ENCODE measurements at places on chromosomes 12 and 14.

DNA sequence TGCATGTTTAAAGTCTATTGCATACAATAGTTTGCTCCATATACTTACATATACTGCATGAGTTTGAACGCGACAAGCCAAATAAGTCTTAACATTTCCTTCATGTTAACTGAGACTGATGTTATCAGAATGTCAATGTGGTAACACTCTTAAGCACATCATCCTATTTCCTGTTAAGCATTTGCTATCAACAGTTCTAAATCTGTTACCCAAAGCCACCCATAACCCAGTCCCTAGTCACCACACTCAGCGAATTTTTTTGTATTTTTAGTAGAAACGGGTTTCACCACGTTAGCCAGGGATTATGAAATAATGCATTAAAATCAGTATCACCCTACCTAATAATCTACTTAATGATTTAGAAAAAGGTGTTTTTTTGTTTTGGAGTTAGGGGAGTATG is 39.4 kb downstream of the HNRNPC start:
- DNase-seq: no peak

GRCh38 chr14:55274146-55274545 is 2.9 kb downstream of the FBXO34 start:
- DNase-seq: no peak

DNA sequence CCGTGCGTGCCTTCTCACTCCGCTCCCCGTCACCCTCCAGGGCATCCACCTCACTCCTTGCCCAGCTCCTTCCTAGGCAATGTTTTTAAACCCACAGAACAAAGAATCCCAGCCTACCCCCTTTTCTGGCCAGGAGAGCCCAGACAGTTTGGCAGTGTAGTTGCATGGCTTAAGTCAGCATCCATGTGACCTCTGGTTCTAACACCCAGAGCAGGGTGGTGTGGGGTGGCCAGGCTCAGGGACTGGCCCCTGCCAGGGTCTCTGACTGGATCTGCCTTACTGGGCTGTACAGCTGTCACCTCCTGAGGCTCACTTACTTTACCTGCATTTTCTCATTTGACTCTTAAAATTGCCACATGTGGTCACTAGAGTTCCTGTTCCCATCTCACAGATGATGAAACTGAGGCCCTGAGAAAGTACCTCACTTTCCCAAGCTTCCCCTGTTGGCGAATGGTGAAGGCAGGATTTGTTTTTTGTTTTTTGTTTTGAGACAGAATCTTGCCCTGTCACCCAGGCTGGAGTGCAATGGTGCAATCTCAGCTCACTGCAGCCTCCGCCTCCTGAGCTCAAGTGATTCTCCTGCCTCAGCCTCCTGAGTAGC is 18.3 kb downstream of the SDS start:
- DNase-seq: no peak

- DNase-seq: no peak
Observed at GRCh38 chr14:98226411-98226810, 1045.6 kb downstream of the BCL11B start.

DNA sequence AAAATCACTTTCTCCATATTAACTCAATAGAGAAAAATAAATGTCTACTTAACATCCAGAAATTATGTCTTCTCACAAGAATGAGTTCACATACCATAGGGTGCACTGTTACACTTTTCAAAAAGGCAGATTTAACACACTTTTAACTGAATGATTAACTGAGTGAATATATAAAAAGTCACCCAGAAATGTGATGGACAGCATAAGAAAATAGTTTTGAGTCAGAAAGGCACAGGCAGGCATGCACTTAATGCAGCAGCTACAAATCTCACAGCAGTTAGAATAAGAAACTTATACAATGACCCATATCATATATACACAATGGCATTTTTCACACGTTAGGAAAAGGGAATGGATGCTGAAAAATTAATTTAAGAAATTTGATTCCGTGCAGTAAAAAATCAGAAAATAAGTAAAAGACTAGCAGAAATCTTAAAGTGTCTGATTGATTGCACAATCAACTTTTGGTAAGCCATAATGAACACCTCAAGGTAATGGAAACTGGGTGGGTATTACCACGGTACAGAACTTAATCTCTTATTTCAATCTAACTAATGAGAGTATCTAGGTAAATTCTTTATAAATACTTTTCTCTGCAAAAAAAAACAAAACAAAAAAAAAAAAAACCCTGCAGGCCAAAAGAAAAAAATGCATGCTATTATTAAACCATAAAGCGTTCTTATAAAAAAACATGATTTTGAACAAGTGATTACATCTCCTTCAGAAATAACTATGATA is 3.5 kb downstream of the MED13L start:
- DNase-seq: no peak

DNA sequence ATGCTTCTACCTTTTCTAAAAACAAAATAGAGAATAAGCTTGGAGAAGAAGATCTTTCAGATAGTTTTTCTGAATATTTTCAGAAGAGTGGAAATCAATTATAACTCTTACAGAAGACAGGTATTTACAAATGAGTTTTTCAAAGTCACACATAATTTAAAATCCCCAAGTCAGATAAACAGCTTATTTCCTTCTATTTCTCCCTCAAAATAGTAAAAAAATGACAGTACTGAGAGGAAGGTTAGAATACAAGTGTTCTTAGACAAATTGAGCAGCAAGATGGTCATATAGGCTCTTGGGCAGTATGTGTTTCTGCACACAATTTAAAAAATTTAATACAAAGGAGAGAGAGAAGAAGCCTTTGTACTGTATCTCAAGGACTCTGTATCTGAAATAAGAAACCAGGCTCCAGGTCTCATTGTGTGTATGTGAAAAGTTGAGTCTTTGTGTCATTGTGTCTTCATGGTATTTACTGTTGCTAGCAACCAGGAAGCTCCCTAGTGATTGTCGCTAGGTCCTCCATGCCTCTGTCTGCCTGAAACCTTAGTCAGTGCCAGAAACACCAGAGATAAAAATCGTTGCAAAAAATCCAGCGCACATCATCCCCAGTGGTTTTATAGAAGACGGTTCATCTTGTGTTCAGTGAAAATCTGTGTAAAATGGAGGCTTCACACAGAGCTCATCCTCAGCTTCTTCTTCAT is 12.9 kb upstream of the TUBA1A start:
- DNase-seq: peak; percentile 89

- no peak for DNase-seq
Observed at GRCh38 chr14:76754586-76754985, 6.7 kb upstream of the VASH1 start.

- no peak for DNase-seq
Observed at GRCh38 chr12:75471902-75472890, 8.4 kb upstream of the GLIPR1 start.

GRCh38 chr14:87687420-87687819 is 305.6 kb downstream of the GALC start:
- no peak for DNase-seq

DNA sequence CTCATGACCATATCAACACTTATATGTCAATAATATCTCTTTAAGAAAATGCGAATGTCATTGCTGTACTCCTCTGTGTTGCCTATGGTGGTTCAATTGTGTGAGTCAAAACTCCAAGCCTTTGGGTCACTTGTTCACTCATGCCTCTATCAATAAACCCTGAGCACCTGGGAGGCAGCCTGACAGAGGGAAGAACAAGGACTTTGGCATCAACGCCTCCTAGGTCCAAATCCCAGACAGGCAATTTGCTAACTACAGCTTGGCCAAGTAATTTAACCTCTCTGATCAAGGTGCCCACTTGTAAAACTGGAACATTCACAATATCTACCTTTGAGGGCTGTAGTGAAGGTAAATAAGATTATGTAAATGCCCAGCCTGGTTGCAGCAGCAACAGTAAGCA is 137.8 kb downstream of the SAMD4A start:
- no peak for DNase-seq

DNA sequence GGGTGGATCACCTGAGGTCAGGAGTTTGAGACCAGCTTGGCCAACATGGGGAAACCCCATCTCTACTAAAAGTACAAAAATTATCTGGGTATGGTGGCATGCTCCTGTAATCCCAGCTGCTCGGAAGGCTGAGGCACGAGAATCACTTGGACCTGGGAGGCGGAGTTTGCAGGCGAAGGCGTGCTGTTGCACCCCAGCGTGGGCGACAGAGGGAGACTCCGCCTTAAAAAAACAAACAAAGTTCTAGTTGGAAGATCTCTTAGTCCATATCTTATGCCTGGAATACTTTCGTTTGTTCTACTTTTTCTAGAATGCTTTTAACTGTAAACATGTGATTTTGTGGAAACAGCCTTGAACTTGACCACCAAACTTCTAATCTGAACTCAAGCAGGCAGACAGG is 38.7 kb downstream of the PPHLN1 start:
- DNase-seq: no peak

GRCh38 chr12:97643924-97644323 is 181.3 kb downstream of the RMST start:
- DNase-seq: no peak

GRCh38 chr12:124847113-124848074 is 16.3 kb downstream of the SCARB1 start:
- peak; percentile 69 for DNase-seq

GRCh38 chr14:105384605-105385321 is 13.6 kb upstream of the TEX22 start:
- no peak for DNase-seq

DNA sequence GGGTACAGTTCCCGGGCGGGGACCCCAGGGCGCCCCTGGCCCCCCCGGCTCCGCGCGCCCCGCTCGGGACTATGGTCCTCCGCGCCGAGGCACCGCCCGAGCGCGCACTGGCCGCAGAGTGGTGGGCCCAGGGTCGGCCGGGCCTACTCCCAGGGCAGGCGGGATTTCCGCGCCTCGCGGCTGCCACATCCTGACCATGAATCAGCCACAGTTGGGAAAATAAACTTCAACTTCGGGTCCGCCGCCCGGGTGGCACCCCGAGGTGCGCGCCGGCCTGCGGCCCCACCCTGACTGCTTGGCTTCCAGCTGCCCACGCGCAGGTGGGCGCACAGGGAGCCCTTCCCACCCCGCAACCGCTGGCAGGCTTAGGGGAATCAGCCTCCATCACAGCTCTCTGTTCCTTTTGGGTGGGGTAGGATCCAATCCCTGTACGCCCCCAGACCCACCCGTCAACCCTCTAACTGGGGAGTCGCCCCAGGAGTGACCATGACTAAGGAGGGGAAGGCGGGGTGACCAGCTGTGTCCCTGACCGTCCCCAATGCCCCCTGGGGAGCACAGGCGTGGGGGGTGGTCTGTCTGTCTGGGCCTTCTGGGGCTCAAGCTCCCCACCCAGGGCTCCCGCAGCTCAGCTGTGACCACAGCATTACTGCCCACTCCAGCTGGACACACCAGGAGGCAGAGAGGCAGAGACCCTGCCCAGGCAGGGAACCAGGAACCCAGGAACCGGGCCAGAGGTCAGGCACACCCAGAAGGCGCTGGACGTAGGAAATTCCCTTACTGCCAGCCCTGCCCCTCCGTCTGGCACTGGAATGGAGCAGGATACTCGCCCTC is 678 bp downstream of the INF2 start:
- DNase-seq: peak; percentile 31

GRCh38 chr12:19485240-19485639 is 45.9 kb downstream of the AEBP2 start:
- DNase-seq: no peak

- no peak for DNase-seq
Observed at GRCh38 chr14:33777681-33778080, 173.2 kb downstream of the EGLN3 start.

GRCh38 chr12:6684609-6685008 is 4.6 kb downstream of the ZNF384 start:
- DNase-seq: peak; percentile 38

- DNase-seq: no peak
Observed at GRCh38 chr14:54854181-54854580, 48.4 kb downstream of the GCH1 start.

DNA sequence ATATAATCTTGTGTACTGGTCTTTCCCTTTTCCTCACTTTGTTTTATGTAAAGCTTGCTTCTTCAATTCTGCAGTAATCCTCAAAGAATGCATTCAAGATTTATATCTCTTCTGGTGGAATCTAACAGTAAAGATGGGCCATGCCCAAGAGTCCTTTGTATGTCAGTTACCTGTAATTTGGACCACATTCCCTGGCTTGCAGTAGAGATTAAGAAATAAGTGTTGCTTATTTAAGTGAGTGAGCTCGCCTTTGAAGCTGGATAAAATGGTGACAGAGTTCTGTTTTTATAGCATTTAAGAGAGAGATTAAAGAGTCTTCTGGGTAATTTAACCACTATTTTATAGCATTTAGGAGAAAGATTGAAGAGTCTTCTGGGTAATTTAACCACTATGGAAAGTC is 262.1 kb upstream of the ATP2B1 start:
- DNase-seq: no peak

GRCh38 chr12:16037533-16037932 is 126.4 kb downstream of the DERA start:
- no peak for DNase-seq

- peak; percentile 35 for DNase-seq
Observed at GRCh38 chr12:122841544-122842321, 6.5 kb downstream of the HIP1R start.

DNA sequence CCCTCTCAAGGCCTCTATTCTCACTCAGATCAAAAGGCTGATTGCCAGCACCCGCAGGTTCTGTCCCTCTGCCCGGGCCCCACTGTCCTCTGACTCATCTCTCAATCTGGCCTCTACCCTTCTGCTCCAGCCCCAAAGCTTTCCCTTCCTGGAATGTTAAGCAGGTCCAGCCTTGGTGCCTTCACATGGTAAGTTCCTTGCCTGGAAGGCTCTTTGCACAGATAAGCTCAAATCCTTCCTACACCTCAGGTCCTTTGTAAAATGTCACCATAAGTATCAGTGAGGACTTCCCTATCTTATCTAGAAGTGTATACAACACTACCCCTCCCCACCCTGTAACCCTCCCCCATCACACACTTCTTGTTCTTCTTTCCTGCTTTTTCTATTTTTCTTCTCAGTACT is 22.2 kb downstream of the LPCAT3 start:
- DNase-seq: peak; percentile 54
